Ureter (tissue), 1 donor: ENCODE measurements at places on chromosomes 16 and 17. TPM values are rescaled to one million over a fixed set of nuclear protein-coding genes. Genes with fewer than 3 reads are reported as not detected.

GRCh38 chr16:20094157-20094556 lies 20.5 kb upstream of the GPR139 start:
- DNase-seq, result no peak

- DNase-seq, result no peak
Measured at GRCh38 chr17:65604070-65604469, 42.6 kb upstream of the AXIN2 start.

DNA sequence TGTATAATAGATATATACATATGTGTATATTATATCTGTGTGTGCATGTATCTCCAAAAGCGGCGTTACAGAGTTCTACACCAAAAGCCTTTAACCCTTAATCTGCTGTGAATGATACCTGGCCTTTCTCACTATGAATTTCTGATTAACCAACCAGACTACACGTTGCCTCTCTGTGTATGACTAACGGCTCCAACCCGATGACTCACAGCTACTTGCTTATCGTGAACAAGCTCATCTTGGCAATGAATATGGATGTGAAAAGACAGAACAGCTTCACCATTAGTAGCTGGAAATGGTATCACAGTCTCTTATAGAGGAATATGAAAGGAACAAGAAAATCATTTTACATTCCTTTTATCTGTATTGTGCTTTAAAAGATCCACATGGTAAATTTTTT lies 23.8 kb upstream of the ARHGAP44 start:
- no peak for DNase-seq

GRCh38 chr17:40555296-40556190 lies 9.7 kb downstream of the CCR7 start:
- DNase-seq, result peak; percentile 40

- no peak for DNase-seq
Measured at GRCh38 chr17:39196808-39197291, 619 bp downstream of the CACNB1 start.

- peak; percentile 80 for DNase-seq
Measured at GRCh38 chr17:44221084-44221861, 1.8 kb upstream of the UBTF start.

GRCh38 chr16:72946474-72947194 lies 101.3 kb downstream of the ZFHX3 start:
- DNase-seq, result no peak

DNA sequence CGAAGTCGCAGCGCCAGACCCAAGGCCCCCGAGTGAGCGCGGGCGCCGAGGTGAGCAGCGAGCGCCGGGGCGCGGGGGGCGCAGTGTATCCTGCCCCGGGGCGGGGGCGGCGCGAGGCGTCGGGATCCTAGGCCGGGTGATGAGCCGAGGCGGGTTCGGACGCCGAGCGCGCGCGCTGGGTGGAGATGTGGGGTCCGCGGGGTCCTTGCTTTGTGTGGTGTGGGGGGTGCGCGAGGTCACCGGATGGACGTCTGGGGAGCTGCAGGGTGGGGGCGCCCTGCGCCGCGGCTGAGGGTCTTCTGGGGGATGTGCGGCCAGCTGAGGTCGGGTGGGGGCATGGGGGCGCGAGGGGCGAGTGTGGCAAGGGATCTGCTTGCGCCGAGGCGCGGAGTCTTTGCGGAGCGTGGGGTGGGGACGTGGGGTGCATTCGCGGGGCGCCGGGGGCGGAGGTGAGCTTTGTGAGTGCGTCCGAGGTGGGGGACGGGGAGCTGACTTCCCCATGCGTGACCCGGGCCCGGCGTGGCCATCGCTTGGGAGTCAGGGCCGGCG lies 560 bp downstream of the RAI1 start:
- DNase-seq, result no peak

GRCh38 chr16:87841340-87842208 lies 27.7 kb downstream of the SLC7A5 start:
- no peak for DNase-seq

DNA sequence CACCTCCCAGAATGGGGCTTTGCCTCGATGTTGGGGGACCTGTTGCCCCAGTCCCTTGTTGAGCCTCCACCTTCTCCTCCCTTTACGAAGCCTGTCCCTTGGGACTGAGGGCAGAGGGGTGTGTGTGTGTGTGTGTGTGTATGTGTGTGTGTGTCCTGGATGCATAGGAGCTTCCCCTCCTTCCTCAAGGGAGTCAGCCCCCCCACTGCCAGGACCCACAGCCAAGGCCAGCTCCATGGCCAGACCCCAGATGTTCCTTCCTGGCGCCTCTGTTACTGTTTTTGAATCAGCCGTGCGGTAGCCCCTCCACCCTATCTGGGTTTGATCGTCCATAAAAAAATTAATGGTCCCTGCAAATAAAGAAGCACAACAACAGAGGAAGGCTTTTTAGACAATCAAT lies 17.7 kb upstream of the DOK4 start:
- DNase-seq, result no peak

GRCh38 chr16:19843371-19843770 lies 41.3 kb downstream of the GPRC5B start:
- no peak for DNase-seq

DNA sequence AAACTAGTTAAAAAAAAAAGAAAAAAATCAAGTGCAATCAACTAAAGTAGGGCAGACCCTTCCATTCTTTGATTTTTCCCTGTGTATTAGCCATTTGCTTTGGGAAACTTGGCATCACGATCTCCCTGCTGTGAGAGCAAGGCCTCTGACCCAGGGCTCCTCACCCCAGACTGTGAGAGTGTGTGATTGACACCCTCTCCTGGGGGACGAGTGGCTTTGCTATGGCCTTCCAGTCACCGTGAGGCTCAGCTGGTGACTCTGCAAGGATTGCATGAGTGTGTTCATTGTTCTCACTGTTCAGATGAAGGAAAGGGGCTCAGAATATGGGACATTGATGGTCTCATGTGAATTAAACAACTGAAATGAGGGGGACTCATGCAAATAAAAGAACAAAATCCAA lies 69.0 kb upstream of the BCAR1 start:
- no peak for DNase-seq

GRCh38 chr16:85782451-85782850 lies 16.9 kb downstream of the EMC8 start:
- no peak for DNase-seq

GRCh38 chr16:53542283-53542682 lies 39.3 kb upstream of the AKTIP start:
- DNase-seq, result no peak

DNA sequence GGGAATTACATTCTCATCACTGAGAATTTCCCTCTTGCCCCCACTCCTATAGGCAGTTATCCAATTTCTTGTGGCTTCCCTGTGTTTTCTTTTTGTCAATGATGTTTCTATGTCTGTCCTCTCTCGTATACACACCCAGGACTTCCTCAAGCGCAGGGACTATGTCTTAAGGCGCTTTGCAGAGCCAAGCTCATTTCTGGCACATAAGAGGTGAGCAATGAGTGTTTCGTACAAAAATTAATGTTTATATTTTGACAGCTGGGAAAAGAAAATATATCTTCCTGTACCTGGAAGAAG lies 947 bp downstream of the DDX42 start:
- DNase-seq, result no peak

GRCh38 chr17:67824735-67825626 lies at the start of gene BPTF:
Gene BPTF, plus strand, starts transcription at chr17:67825503. Its CDS starts 222 bp downstream, at chr17:67825725.
- peak; percentile 94 for DNase-seq

DNA sequence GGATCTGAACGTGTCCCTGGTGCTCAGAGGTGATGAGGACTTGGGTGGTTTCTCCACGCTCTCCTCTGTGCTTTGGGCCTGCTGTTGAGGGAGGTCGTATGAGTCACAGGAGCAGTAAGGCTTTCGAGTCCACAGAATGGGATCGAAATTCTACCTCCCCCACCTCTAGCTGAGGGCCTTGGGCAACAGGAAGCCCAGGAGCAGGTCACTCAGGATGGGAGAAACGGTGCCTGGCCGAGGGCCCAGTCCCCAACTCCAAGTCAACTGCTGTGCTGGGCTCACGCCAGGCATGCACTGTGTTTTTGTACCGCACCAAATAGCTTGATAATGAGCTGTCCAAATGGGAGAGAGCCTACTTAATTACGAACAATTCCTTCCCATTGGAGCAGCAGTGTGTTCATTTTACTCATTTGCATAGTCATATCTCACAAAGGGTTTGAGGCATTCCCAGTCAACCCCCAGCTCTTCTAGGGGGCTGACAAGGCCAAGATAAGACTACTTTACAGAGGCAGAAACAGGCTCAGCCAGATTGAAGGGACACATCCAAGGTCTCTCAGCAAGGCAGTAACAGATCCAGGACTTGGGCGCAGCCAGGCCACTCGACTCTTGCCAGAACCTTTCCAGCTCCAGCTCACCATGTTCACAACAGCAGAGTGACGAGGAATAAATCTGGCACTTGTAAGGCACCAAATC lies 53.6 kb downstream of the WNT3 start:
- DNase-seq, result no peak

GRCh38 chr16:27676839-27677238 lies 126.9 kb downstream of the KATNIP start:
- DNase-seq, result no peak

DNA sequence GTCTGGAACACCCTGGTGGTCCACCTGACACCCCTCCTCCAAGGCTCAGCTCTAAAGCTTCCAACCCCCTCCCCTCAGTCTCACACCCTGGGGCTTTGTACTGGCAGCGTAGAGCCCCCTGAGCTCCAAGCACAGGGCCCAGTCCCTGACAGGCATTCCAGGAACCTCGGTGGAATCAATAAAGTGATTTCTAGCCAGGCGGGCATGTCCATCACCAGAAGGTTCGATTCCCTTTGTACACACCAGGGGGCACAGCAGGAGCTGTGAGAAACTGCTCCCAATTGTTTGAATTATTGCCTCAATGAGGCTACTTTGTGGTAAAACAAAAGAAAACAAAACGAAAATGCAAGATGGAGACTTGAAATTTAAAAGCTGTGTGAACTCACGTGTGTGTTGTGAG lies 51.8 kb downstream of the SMPD3 start:
- DNase-seq, result no peak

- DNase-seq, result no peak
Measured at GRCh38 chr17:64388961-64389565, 1.6 kb downstream of the PECAM1 start.

DNA sequence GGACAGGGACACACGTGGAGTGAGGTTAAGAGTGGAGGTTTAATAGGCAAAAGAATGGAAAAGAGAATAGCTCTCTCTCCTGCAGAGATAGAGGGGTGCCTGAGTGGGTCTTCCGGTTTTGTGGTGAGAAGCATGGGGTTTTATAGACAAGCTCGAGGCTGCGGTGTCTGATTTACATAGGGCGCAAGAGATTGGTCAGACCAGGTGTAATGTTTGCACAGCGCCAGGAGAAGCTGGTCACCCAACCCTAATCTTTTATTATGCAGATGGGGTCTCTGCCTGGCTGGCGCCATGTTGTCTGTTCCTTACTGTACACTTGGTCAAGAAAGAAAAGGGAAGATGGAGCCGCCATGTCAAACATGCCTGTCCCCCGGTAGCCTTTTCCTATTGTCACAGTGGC lies 44.5 kb upstream of the MLYCD start:
- no peak for DNase-seq

GRCh38 chr17:34862384-34862783 lies 98.9 kb downstream of the CCT6B start:
- no peak for DNase-seq

- peak; percentile 45 for DNase-seq
Measured at GRCh38 chr16:77723108-77723514, 797 bp downstream of the NUDT7 start.

- no peak for DNase-seq
Measured at GRCh38 chr17:55549140-55549539, 37.9 kb upstream of the SMIM36 start.

- DNase-seq, result peak; percentile 80
Measured at GRCh38 chr16:31471875-31472708, at the start of gene TGFB1I1. Gene TGFB1I1, plus strand, starts transcription at chr16:31472152. Its CDS starts 37 bp downstream, at chr16:31472189.

DNA sequence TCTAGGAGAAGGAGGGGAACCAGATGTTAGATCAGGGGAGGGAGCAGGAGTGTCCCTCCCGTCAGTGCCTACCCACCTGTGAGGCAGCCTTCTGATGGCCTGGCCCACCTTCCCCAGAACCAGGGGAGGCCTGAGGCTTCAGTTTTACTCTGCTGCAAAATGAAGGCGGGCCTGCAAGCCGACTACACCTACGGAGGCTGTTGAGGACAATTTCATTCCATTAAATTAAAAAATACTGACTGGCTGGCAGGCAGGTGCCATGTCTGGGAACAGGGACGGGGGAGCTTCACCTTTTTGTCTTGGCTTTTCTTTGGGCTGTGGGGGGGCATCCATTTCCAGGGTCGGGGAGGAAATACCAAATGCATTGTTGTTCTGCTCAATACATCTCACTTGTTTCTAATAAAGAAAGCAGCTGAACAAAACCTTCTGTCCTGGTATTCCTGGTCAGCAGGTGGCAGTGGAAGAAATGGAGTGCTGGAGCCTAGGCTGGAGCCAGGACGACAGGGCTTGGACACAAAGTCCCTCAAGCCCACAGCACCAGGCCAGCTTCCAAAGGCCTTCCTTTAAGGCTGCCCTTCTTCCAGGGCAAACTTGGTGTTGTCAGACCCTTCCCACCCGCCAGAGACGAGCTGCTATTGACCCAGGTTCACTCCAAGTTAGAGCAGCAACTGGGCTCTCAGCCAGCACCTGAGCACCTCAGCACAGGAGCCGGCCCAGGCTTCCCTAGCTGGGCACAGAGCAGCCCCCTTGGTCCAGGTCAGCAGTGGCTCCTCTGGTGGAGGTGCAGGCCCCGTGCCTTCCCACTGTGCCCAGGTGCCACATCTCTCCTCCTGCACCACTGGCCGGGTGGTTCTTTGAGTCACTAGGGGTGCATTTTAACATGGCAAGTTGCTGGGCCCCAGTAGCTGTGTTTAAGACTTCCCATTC lies 23.5 kb downstream of the PLCD3 start:
- no peak for DNase-seq

DNA sequence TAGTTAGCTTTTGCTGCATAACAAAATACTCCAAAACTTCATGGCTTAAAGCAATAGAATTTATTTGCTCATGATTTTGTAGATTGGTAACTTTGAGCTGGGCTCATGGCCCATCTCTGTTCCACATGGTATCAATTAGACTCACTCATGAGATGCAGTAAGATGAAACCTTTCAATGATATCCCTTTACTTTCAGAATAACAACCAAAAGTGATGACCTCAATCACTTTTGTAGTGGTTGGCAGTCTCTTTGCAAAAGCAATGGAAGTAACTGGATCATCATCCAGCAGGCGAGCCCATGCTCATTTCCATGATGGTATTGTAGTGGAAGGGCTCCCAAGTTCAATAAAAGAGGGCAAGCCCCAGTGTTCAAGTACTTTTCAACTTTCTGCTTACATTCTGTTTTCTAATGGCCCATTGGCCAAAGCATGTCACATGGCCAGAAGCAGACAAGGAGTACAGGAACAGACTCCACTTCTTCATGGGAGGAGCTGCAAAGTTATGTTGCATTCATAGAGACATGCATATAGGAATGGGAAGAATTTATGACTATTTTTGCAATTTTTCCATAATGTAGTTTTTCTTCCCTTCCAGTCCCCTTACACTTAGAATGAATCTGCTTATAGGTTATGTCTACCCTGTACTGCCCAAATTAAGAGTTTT lies 41.7 kb downstream of the EFCAB5 start:
- no peak for DNase-seq

The SALL1 gene
- 4.4 TPM for total RNA-seq

The DUSP3 gene
- total RNA-seq, result 91.9 TPM

The OTOP2 gene
- not detected for total RNA-seq

The ARRB2 gene
- total RNA-seq, result 40.8 TPM

The ZNF232 gene
- 5.9 TPM for total RNA-seq

The PPP1R27 gene
- total RNA-seq, result not detected

The MFSD6L gene
- total RNA-seq, result 4.1 TPM

The RHBDL3 gene
- 0.99 TPM for total RNA-seq

The ZNF174 gene
- 14.5 TPM for total RNA-seq

The SLC2A4 gene
- total RNA-seq, result 11.2 TPM

The SPN gene
- 4.2 TPM for total RNA-seq

The CNTD1 gene
- total RNA-seq, result 0.75 TPM

The OR1D2 gene
- not detected for total RNA-seq
